Placental pericyte (primary cell): ENCODE measurements at places on chromosomes 7 and 10. TPM values are rescaled to one million over a fixed set of nuclear protein-coding genes. Genes with fewer than 3 reads are reported as not detected.

AKR1C1 gene
- 6.2 and 14.4 TPM in 2 replicates for total RNA-seq

LRGUK gene
- under 0.01 TPM in 2 replicates for total RNA-seq

PLEKHS1 gene
- total RNA-seq = under 0.01 TPM in 1 of 2 replicates, not detected in the other

OR9A2 gene
- total RNA-seq = not detected in 2 replicates

PNLIPRP2 gene
- not detected in 2 replicates for total RNA-seq

FAM180A gene
- 0.22 and 15.6 TPM in 2 replicates for total RNA-seq

PRTFDC1 gene
- 11.8 and 15.6 TPM in 2 replicates for total RNA-seq

CFAP70 gene
- 0.44 and 0.57 TPM in 2 replicates for total RNA-seq

SHH gene
- total RNA-seq = not detected in 2 replicates

LRRC61 gene
- 2.3 and 2.8 TPM in 2 replicates for total RNA-seq

KCNMA1 gene
- total RNA-seq = 51.0 and 54.7 TPM in 2 replicates

NKX2-3 gene
- total RNA-seq = not detected in 2 replicates

SHTN1 gene
- total RNA-seq = 3.1 and 9.2 TPM in 2 replicates

CPN1 gene
- total RNA-seq = not detected in 2 replicates

CHAT gene
- not detected in 2 replicates for total RNA-seq

CD36 gene
- total RNA-seq = 1.4 and 8.8 TPM in 2 replicates

TAS2R60 gene
- 0.29 TPM in 1 of 2 replicates, not detected in the other for total RNA-seq

JAKMIP3 gene
- under 0.01 TPM in 2 replicates for total RNA-seq

CFAP46 gene
- total RNA-seq = under 0.01 TPM in 1 of 2 replicates, not detected in the other
